ENCODE measurements at places on chromosomes 3 and 15. TPM values are rescaled to one million over a fixed set of nuclear protein-coding genes. Genes with fewer than 3 reads are reported as not detected.

The SAMMSON gene
- polyA plus RNA-seq, result not detected

The SIDT1 gene
- 0.03 TPM for polyA plus RNA-seq

The ISL2 gene
- 0.10 TPM for polyA plus RNA-seq

The ITIH3 gene
- not detected for polyA plus RNA-seq

The NPAP1 gene
- not detected for polyA plus RNA-seq

The CCR9 gene
- polyA plus RNA-seq, result not detected

The ATP6V1A gene
- polyA plus RNA-seq, result 14.9 TPM

The DAZL gene
- not detected for polyA plus RNA-seq

DNA sequence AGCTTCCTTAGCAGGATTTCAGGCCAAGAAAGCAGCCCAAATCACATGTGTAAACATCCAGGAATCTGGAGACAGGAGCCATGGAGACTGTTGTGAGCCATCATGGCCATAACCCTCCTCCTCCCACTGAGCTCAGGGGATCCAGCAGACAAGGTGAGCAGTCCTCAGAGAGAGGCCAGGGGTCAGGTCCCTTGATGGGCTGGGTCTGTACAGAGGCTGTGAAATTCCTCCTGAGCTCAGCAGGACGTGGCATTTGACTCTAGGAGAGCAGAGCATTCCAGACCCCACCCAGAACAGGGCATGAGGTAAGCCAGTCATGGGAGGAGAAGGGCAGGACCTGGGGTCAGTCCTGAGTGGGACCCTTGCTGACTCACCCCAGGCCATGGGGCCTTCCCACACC is 67.0 kb upstream of the ACAN start:
- H3K4me1 ChIP-seq, result no peaks in the 10 kb centered on the region
- H3K36me3 ChIP-seq, result no peaks in the 10 kb centered on the region
- no peaks in the 10 kb centered on the region for H3K27me3 ChIP-seq
- no peak overlapping the region for H3K4me3 ChIP-seq
- H3K27ac ChIP-seq, result no peak overlapping the region

- no peak overlapping the region for H3K4me3 ChIP-seq
- DNase-seq, result no peak
- no peak overlapping the region for H3K27ac ChIP-seq
- H3K4me1 ChIP-seq, result no peaks in the 10 kb centered on the region
- H3K36me3 ChIP-seq, result no peaks in the 10 kb centered on the region
Observed at GRCh38 chr3:61935814-61936213, 374.4 kb downstream of the PTPRG start.

GRCh38 chr3:162626172-162626571 is 1129.6 kb downstream of the OTOL1 start:
- DNase-seq, result no peak
- H3K4me1 ChIP-seq, result no peaks in the 10 kb centered on the region
- H3K27ac ChIP-seq, result no peak overlapping the region
- H3K4me3 ChIP-seq, result no peak overlapping the region

DNA sequence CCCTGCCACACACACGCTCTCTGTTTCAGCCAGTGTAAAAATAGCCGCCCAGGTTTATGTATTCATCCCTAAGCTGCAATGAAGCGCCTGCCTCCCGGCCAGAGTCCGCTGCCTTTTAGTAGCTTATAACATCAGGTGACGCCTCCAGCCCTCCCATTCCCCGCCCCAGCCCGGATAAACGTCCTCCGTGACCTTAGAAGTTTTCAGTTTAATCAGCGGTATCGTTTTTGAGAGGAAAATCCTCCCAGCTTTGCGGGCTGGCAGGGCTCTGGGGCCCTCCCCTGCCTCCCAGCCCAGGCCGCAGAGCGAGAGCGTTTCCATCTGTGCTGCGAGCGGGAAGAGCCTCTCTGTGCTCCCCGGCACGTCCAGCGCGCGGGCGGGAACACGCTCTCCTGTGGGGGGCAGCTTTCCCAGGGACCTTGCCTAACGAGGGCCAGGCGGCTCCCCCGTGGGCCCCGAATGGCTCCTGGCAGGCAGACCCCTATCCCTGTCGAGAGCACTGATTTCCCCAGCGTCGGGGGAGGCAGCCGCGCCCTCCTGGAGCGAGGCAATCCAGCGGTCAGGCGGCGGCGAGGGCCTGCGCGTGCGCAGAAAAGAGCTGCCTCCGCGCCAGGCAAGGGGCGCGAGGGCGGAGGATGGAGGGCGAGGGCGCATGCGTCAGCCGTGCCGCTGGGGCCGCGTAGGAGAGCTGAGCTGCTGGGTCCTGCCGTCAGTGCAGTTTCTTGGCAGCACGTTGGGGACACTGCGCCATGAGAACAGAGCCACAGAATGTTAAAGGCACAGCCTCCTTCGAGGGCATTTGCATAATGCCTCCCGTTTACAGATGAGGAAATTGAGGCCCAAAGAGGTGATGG is 71.1 kb downstream of the CCNL1 start:
- no peaks in the 10 kb centered on the region for H3K36me3 ChIP-seq
- H3K27me3 ChIP-seq, result no peaks in the 10 kb centered on the region
- H3K4me3 ChIP-seq, result peak overlapping the region; percentile 61

DNA sequence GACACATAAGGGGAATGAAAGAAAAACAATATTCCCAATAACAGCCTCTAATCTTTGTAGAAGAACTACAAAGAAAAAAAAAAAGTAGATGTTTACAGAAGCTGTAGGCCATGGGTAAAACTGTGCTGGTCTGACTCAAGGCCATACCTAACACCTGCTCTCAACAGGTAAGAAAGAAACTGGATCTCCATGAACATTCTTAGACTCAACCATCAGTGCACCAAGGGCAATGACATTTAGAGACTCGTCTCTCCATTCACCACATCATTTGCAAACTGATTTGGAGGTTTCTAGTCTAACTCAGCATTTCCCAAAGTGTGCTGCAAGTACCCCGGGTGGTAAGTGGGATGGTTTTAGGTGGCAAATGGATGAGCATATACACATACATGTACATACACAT is 164.2 kb downstream of the FOXP1 start:
- H3K4me1 ChIP-seq, result peaks cover 6% of the 10 kb centered on the region
- H3K27ac ChIP-seq, result no peak overlapping the region
- H3K4me3 ChIP-seq, result no peak overlapping the region

- H3K36me3 ChIP-seq, result no peaks in the 10 kb centered on the region
- peaks cover 32% of the 10 kb centered on the region for H3K4me1 ChIP-seq
- no peak overlapping the region for H3K4me3 ChIP-seq
- DNase-seq, result no peak
- peak overlapping the region; percentile 80 for H3K27ac ChIP-seq
Observed at GRCh38 chr15:63906266-63906584, 72.5 kb upstream of the HERC1 start.

- H3K4me3 ChIP-seq, result no peak overlapping the region
- no peaks in the 10 kb centered on the region for H3K27me3 ChIP-seq
- DNase-seq, result no peak
Observed at GRCh38 chr3:46859001-46859710, 4.1 kb downstream of the MYL3 start.

GRCh38 chr3:30672959-30673358 is 66.6 kb downstream of the TGFBR2 start:
- no peak for DNase-seq
- H3K36me3 ChIP-seq, result peaks cover 34% of the 10 kb centered on the region
- peak overlapping the region; percentile 15 for H3K27ac ChIP-seq
- peaks cover 35% of the 10 kb centered on the region for H3K4me1 ChIP-seq
- no peak overlapping the region for H3K4me3 ChIP-seq
- no peaks in the 10 kb centered on the region for H3K27me3 ChIP-seq

- H3K4me3 ChIP-seq, result no peak overlapping the region
- no peak for DNase-seq
- no peaks in the 10 kb centered on the region for H3K36me3 ChIP-seq
- H3K27ac ChIP-seq, result no peak overlapping the region
- no peaks in the 10 kb centered on the region for H3K27me3 ChIP-seq
- H3K4me1 ChIP-seq, result no peaks in the 10 kb centered on the region
Observed at GRCh38 chr3:156594219-156594683, 39.3 kb upstream of the SSR3 start.

DNA sequence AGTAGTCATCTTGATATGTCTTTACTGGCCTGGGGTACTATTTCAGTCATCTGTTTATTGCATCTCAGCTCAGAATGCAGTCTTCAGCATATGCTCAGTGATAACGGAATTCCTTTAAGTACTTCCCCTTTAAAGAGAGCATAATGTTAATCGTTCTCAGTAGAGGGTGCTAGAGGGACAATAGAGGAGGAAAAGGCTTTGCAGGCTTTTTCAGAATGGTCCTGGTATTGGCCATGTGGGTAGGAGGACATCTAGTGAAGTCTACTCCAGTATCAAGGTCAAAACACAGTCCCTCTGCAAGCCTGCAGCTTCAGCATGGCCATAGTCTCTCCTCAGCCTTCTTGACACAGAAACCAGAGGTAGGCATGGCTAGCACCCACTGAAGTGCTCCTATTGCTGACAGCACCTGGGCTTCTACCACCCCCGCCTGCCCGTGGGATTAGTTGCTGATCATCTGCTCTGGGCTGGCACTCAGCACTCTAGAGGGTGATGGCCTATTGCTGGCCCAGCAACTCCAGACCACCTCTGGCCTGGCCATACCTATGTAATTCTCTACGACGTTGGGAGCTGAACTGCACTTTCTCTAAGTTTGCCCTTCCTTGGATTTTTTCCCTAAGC is 65.4 kb downstream of the KCNH8 start:
- no peaks in the 10 kb centered on the region for H3K36me3 ChIP-seq
- no peak for DNase-seq
- H3K4me3 ChIP-seq, result no peak overlapping the region
- no peaks in the 10 kb centered on the region for H3K4me1 ChIP-seq
- H3K27ac ChIP-seq, result no peak overlapping the region

GRCh38 chr3:4693620-4694019 is 200.5 kb downstream of the ITPR1 start:
- no peak overlapping the region for H3K27ac ChIP-seq
- H3K27me3 ChIP-seq, result no peaks in the 10 kb centered on the region
- no peaks in the 10 kb centered on the region for H3K4me1 ChIP-seq
- DNase-seq, result no peak
- H3K4me3 ChIP-seq, result no peak overlapping the region

DNA sequence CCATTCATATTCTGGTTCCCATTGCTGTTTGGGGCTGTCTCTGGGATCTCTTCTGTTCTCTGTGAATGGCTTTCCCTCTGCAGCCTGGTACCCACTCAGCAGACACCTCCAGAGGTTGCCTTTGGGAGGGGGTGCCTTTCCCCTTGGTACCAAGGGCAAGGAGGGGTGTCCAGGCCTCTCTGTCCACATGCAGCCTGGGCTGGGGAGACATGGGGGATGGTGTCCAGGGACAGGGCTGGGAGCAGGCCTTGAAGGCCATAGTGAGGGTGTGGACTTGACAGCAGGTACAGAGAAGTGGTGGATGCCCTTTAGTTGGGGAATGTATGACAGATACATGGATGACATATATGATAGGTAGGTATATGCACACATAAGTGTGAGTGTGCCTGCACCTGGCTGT is 83.7 kb downstream of the PLXNA1 start:
- no peak overlapping the region for H3K27ac ChIP-seq
- DNase-seq, result no peak
- H3K4me1 ChIP-seq, result no peaks in the 10 kb centered on the region
- peaks cover 3% of the 10 kb centered on the region for H3K27me3 ChIP-seq
- H3K36me3 ChIP-seq, result no peaks in the 10 kb centered on the region
- H3K4me3 ChIP-seq, result no peak overlapping the region

DNA sequence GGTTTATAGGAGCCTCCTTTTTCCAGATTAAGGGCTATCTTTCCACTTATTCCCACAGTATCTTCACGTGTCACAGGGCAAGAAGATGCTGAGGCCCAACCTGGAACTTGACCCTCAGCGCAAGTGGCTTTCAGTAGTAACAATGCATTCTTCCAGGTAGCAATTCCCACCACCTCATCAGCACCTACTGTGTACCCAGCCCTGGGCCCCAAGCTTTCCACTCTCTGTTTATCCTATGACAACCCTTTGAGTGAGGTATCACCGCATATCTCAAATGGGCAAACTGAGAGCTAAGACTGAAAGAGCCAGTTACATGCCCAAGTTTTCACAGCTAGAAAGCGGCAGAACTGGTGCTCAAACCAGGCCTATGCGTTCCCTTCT is 88.2 kb downstream of the CPN2 start:
- no peaks in the 10 kb centered on the region for H3K36me3 ChIP-seq
- no peak overlapping the region for H3K4me3 ChIP-seq
- DNase-seq, result no peak
- no peak overlapping the region for H3K27ac ChIP-seq

GRCh38 chr3:20563251-20563650 is 377.2 kb upstream of the SGO1 start:
- no peaks in the 10 kb centered on the region for H3K4me1 ChIP-seq
- H3K27me3 ChIP-seq, result no peaks in the 10 kb centered on the region
- no peak overlapping the region for H3K27ac ChIP-seq
- no peaks in the 10 kb centered on the region for H3K36me3 ChIP-seq

All from endothelial cell of umbilical vein (primary cell).